Kasumi-1 (cell line): ENCODE measurements at places on chromosomes 5 and 9.

DNA sequence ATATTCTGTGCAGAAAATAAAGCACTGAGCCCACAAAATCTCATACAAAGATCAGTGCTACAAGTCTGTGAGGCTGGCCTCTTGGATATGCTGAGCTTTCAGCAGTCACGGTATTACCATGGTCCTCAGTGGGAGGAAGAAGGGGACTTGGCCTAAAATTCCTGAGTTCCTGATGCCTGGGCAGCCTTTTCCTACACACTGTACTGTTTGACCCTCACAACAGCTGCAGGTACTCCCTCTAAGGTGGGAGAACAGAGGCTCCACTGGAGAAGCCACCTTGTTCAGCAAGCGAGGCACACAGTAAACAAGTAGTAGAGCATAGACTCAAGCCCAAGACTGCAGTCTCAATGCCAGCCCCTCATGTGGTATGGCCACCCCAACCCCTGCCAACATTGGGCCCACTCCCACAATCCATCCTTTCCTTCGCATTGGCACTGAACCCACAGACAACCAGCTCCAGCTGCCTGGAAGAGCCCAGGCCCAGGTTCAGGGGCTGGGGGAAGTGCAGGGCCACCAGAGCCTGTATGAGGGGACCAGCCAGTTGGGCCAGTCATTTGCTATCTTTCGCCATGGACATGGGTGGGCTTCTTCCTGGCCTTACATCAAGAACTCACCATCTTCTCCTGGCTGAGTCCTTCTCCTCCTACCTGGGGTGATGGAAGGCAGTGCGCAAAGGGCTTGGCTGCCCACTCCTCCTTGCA, 14.3 kb downstream of the ACSL6 start:
- no peak for DNase-seq

- DNase-seq, result no peak
These were observed 36.3 kb upstream of the BASP1 start for GRCh38 chr5:17180864-17181723.

DNA sequence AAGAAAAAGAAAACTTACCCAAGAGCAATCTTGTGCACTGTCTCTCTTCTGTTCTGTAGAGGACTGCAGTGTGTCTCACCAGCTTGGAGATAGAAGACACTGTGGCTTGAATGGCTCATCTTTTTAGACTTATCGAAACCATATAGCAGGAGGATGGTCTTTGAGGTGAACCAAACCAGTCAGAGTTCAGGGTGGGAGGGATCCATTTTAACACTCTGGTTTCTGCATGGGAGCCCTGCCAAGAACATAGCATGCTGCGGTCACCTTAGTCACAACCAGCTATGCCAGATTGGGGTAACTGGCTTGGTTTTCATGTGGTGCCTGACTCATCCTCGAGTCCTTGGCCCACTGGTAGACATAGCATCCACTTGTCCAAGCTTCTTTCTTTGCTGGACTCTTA, 135.1 kb downstream of the PAPPA start:
- no peak for DNase-seq

GRCh38 chr5:168853972-168854371, 274.8 kb upstream of the PANK3 start:
- no peak for DNase-seq

GRCh38 chr5:43425983-43426382, 13.8 kb upstream of the CCL28 start:
- DNase-seq, result no peak

- DNase-seq, result no peak
These were observed 39.2 kb downstream of the ANXA2R start for GRCh38 chr5:43000914-43001313.

- no peak for DNase-seq
These were observed 384 bp upstream of the MRPS2 start for GRCh38 chr9:135500071-135500524.

- no peak for DNase-seq
These were observed 47.6 kb upstream of the ADCY2 start for GRCh38 chr5:7348168-7348854.

- DNase-seq, result no peak
These were observed 4.0 kb downstream of the IL13 start for GRCh38 chr5:132662004-132662401.

DNA sequence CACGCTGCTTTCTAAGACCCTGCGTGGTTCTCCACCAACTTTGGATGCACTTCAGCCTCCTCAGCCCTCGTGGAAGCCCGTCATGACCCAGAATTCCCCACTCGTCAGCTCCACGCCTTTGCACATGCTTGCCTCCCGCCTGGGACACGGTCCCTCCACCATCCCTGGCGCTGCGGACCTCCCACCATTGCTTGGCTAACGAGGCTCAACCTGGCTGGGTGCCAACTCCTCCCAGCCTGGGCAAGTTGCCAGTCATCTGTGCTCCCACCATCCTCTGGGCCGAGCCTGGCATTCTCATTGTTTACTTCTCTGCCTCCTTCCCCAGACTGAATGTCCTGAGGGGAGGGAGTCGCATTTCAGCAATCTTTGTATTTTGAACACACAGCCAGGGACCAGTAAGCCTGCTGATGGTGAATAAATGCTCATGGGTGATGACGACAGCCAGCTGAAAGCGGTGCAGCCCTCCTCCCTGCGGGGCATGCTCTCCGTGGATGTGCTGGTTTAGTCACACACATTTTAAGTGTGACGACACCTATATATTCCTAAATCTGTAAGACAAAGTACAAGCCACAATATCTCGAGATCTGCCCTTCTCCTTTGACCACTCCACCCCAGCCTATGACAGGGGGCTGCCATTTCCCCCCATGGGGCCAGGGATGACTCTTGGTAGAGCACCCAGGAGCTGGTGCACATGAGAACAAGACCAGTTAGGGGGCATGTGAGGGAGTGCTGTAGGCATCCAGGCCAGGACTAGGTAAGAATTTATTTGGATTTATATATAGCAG, 37.6 kb downstream of the ANKRD33B start:
- no peak for DNase-seq

DNA sequence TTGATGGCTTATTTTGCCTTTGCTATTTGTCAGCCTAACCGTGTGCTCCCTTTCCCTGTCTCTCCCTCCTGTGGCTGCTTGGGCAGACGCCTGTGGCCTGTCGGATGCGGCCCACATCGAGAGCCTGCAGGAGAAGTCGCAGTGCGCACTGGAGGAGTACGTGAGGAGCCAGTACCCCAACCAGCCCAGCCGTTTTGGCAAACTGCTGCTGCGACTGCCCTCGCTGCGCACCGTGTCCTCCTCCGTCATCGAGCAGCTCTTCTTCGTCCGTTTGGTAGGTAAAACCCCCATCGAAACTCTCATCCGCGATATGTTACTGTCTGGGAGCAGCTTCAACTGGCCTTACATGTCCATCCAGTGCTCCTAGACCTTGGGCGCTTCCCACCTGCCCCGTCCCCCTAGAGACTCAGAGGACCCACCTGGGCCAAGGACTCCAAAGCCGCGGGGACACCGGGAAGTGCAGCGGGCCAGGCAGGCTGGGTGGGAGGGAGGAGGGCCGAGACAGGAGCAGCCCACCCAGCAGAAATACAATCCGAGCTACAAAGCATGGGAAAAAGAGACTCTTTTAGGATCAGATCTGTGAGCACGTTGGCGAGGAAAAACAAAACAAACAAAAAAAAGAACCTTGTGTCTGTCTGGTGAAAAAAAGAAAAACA, 10.6 kb downstream of the NR2F1 start:
- DNase-seq, result no peak

GRCh38 chr9:26742828-26743476, 149.7 kb downstream of the CAAP1 start:
- no peak for DNase-seq

GRCh38 chr9:15977438-15977837, 424.6 kb downstream of the CCDC171 start:
- no peak for DNase-seq

GRCh38 chr9:136757751-136758140, 297 bp downstream of the LCN8 start:
- DNase-seq, result no peak

- DNase-seq, result no peak
These were observed 36.0 kb downstream of the SLC46A2 start for GRCh38 chr9:112854657-112855056.

- DNase-seq, result no peak
These were observed 43.3 kb downstream of the NCS1 start for GRCh38 chr9:130215341-130216119.

- DNase-seq, result no peak
These were observed 606 bp downstream of the TBC1D13 start for GRCh38 chr9:128787659-128788058.

GRCh38 chr9:111030492-111030891, 7.8 kb downstream of the LPAR1 start:
- no peak for DNase-seq

GRCh38 chr9:91301161-91301560, 60.6 kb downstream of the AUH start:
- no peak for DNase-seq

GRCh38 chr5:13692172-13692571, 252.3 kb downstream of the DNAH5 start:
- DNase-seq, result no peak

- no peak for DNase-seq
These were observed 26.9 kb downstream of the RASEF start for GRCh38 chr9:83036043-83036442.

DNA sequence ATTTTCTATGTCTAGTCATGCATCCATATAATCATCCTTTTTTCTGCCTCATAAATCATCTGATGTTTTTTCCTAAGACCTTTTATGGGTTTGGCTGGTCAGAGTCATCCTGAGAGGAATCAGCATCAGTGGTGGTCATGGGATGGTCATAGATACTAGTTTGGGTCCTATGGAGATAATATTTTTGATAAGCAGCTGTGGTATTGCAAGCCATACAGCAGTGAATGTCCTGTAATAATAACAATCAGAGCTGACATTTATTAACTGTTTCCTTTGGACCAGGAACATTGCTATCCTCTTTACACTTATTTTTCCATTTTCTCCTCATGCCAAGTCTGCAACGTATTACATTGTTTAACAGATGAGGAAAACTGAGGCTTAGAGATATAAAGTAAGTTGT, 83.1 kb downstream of the TEX10 start:
- no peak for DNase-seq

GRCh38 chr5:138574744-138575193, 432 bp downstream of the HSPA9 start:
- no peak for DNase-seq

GRCh38 chr5:14809369-14810155, 62.0 kb downstream of the ANKH start:
- DNase-seq, result peak; percentile 96

- no peak for DNase-seq
These were observed 278.6 kb downstream of the RFX3 start for GRCh38 chr9:3247211-3247610.

DNA sequence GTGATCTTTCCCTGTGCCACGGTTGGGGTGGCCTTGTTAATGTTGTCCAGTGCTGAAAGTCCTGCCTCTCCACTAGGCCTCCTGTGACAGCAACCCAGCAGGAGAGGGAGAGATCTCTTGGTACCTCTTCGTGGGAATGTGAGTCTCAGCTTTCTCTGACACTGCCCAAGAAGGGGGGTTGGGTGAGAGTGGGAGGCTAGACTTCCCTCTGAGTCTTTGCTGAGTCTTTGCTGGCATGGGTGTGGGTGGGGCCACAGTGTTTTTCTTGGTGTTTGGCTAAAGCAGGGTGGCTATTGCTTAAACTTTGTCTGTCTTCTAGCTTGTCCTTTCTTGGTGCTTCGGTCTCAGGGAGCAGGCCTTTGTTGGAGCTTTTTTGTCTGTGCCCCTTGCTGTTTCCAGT, 145.6 kb downstream of the GNA14 start:
- DNase-seq, result no peak

DNA sequence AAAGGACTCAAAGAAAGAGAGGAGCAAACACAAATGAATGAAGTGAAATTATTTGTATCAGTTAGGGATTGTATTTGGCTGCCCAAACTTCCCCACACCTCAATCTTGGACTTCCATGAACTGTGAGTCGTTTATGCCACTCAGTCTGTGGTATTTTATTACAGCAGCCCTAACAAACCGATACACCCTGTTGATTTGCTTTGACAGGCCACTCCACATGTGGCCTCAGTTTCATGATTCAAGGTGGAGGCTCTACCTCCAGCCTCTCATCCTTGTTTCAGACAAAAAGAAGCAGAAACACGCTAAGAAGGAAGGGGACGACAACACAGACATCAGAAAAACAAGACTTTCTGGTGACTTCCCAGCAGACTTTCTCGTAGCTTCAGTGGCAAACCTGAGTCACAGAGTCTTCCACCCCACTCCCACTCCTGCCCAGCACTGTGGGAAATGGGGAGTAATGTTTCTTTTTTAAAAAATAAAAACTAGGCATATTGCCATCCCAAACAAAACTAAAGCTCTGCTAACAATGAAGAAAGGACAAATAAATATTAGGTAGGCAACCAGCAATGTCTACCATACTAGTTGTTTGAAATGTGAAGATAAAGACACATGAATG, 52.2 kb upstream of the ABCA1 start:
- DNase-seq, result no peak

DNA sequence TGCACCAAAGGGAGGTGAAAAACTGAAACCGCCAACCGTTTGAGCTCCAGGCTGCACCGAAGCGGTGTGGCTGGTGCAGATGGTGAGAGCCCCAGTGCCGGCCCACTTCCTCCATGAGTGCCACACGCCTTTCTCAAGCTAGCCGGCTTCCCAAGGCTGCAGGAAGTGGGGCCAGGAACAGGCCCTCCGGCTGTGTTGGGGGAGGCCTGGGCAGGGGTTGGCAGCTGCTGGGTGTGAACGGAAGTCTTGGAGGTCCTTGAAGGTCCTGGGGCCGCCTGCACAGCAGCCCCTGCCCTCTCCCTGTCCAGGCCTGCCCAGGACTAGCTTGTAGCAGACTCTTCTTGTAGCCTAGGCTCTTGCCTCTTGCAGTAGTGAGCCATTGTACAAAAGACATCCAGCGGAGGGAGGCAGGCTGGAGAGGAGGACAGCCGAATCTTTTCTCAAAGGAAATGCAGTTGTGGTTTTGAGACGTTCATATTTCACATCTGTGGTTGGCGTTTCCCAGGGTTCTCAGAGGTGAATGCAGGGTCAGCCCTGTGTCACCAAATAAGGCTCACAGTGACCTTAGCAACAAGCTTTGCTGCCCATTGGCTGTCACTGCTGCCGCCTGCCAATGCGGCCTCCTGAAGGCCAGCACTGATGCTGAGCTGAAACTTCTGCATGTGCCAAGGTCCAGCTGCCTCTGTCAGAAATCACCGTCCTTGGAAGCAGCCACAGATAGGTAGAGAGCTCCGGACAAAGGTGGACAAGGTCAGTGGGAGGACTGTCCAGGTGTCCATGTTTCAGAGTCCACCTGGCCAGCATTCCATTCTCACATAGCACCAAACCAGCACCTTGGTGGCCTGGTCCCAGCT, 23.9 kb downstream of the IRF1 start:
- peak; percentile 98 for DNase-seq

- DNase-seq, result peak; percentile 42
These were observed 960 bp downstream of the CANX start for GRCh38 chr5:179699616-179700237.

GRCh38 chr5:168370831-168371230, 79.4 kb downstream of the WWC1 start:
- no peak for DNase-seq

DNA sequence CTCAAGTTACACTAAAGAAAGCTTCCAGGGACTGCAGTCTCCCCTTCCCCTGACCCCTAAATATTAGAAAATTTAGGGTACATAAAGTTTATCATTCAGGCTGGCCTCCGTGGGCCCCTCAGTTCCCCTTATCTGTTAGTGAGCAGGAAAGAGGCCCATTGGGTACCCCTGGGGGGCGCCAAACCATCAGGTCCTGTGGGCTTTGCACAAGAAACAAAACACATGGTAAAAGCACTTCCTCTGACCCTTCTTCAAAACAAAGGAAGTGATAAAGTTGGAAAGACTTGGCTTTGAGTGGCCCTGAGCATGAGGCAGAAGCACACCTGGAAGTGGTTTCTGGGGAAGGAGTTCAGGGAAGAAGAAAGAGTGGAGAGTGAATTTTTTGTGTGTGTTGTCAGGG, 213.0 kb downstream of the SMARCA2 start:
- DNase-seq, result peak; percentile 37
